ENCODE measurements at places on chromosomes 5 and 9.

DNA sequence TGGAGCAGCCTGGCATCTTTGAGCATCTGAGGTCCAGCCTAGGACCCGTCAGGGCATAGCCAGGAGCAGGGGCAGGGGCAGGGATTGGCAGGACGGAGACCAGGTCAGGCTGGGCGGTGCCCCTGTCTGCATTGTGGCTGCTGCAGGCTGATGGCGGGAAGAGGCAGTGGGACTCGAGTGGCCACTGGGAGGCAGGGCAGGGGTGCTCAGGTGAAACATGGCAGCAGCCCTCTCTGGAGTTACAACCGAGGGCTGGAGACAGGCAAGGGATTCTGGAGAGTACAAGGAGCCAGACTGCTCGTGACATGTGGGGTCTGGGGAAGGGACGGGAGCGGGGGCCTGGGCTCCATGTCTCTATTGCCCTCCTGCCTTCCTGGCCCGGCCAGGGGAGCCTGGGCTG is 97.4 kb upstream of the RAPGEF1 start:
- peak; percentile 4 for DNase-seq

- DNase-seq, result no peak
Measured at GRCh38 chr5:30838936-30839496, 354.5 kb upstream of the CDH6 start.

- DNase-seq, result no peak
Measured at GRCh38 chr9:35579130-35579529, 25.9 kb upstream of the TESK1 start.

DNA sequence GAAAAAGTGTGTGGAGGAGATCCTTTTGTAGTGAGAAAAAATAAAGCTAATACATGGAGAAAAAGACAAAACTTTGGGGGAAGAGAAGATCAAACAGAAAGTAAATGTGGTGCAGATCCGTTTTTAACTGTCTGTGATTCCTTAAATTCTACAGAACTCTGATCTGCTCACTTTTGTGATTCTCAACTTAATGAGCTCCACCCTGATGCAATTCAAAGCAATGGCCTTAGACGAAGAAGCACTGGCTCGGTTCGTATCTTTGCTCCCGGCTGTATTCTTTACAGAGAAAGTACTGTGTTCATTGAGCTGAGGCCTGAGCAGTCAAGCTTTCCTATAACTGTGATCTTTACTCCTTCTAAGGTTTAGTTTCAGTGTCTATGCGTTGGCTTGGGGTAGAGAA is 453.4 kb downstream of the DMAC1 start:
- no peak for DNase-seq

DNA sequence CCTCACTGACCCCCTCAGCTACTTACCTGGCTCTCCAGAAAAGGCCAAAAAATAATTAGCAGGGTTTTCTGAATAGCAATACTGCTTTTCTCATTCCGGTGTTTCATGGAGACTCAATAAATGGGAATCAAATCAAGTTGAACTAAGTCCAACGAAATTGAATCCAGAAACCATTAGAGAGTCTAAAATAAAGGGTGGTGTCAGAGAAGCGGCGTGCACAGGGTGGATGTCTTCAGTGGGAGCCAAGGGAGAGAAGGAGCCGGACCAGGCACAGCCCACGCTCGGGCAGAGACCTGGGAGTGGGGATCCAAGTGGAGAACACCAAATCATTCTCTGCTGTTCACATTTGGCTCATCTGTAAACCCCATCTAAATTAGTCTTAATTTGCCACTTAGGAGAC is 40.2 kb upstream of the WWC1 start:
- DNase-seq, result no peak

- no peak for DNase-seq
Measured at GRCh38 chr5:127320032-127320965, 29.7 kb downstream of the MEGF10 start.

GRCh38 chr5:85990998-85991397 is 626.7 kb upstream of the COX7C start:
- DNase-seq, result no peak

- DNase-seq, result no peak
Measured at GRCh38 chr5:42985129-42986037, 54.7 kb downstream of the ANXA2R start.

DNA sequence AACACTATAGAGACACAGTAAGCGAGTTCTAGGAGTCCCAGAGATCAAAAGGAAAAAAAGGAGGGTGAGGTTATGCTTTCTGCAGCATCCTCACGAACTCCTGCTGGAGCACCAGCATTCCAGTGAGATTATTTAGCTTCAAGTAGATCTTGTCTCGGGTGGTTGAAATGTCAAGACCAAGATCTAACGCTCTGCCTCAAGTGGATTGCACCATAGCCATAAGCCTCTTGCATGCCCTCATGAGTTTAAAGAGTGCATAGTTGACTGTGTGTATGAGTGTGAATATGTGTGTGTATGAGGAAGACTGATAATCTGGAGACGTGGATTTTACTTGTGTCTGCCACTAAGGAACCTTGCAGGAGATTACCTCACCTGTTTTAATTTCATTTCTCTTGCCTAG is 335.3 kb upstream of the ADAMTSL1 start:
- DNase-seq, result no peak

DNA sequence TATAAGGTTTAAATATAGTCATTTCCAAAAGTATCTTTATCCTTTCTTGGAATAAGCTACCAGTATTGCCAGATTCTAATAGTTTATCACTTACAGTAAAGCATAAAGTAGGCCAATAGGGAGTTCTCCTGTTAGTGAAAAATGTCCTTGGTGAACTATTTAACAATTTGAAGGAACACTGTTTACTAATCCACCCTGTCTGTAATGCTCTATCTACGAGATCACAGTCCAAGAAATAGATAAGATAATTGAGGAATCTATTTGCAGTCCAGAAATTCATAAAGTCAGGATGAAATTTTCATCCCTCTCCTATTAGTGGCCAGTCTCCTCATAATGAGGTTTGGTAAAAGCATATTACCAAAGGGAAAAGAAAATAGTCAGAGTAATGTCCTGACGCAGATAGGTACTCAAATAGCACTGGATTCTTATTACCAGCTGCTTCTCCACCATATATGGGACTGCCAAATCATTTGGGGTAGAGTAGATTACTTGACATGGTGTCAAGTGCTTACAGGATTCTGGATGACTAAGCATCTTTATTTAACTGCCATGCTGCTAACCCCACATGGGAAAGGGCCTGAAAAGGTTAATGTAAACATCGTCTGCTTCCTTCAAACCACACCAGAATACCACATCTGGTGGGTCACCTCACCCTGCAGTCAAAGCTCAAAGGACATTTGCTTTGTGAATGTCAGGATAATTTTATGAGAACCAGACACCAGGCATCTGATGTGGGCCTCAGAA is 808.1 kb downstream of the EFNA5 start:
- no peak for DNase-seq

DNA sequence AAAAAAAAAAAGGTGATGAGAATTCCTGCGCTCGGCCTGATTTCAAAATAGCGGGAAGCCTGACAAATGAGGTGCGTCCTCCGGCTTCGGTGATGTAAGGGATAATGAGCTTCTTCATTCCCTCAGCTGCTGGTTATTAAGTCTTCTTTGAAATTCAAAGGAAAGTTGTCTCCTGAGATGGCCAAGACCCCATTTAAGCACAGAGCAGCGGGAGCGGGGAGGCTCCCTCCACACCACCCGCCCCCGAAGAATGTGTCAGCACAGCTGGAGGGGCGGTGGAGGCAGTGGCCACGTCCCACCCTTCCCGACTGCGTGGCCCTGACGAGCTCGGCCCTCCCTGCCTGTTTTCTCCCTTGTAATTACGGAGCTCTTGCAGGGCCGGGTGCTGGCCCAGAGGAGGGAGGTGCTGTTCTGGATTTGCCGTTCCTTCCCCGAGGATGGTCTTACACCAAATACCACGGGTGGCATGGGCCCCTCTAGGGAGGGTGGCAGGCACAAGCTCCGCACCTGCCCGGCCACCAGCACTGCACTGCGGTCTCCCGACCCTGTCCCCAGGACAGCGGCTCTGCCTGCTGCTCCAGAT is 31.0 kb downstream of the SLC9A3 start:
- no peak for DNase-seq

DNA sequence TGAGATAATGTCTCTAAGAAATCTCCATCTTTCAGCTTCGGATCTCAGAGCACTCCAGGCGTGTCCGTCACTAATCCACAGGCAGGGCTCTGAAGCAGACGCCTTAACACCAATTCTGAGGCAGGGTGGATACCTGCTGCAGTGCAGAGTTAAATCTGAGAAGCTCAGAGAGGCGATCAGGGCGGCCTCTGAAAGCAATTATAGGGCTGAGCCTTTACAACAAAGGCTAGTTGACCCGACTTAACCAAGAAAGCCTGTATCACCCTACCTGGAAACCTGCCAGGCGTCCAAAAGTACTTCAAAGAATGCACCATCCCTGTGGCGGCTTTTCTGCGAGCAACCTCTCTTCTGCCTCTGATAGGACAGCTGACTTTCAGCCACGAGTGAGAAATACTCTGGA is 134.8 kb upstream of the MSX2 start:
- DNase-seq, result no peak

DNA sequence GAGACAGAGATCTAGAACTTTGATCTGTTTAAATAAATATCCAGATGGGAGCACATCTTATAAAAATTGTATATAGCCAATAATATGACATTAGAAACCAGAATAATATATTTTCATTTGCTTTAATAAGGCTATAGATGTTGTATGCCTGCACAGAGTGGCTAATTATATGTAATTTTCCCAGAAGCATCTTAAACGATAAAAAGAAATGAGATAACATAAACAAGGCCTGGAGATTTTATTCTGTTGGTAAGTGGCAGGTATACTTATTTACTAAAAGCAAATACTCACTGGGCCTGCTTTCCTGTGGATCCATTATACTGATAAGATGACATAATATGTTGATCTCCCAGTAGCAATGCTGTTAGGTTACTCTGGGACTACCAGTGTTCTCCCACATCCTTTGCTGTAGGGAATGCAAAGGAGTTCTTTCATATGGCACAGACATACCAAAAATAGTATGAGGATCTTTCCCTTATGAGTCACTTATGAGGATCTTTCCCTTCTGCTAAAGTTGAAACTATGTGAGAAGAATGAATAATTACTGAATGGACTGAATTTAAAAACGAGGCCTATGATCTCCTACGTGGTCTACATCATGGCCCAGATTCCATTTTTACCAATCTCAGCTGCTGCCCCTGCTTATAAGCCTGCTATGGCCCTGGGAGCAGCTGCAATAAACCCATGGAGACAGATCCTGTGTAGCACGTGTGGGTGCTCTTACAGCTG is 112.1 kb downstream of the NUDT12 start:
- DNase-seq, result peak; percentile 3

GRCh38 chr5:159135896-159136531 is 36.3 kb upstream of the EBF1 start:
- no peak for DNase-seq

DNA sequence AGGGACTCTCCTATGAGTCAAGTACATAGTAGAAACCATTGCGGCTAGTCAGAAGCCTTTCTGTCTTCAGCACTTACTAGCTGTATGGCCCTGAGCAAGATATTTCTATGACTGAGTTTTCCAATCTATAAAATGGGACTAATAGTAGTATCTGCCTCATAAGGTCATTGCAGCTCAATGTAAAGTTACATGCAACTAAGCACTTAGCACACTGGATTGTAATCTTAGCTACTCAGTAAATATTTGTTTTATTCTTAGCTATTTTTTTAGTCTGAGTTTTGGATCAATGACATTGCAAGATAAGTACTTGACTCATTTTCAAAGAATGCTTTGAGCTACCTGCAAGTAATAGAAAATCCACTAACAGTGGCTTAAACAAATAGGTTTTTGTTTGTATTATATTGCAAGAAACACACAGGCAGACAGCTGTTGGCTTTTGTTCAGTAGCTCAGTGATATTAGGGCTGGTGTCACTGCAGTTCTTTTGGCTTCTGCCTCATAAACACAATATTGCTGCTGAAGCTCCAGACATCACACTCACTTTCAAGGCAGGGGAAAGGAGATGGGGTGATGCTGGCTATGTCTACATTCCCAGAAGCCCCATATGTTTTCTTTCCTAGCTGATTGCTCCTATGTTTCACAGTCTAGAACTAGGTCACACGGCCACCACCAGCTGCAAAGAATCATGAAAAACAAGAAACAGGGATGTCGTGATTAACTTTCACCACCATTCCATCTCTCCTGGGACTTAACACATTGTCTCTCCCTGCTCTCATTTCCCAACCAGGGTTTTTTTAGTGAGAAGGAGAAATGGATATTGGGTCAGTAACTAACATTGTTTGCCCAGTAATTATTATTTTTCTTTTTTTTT is 26.9 kb upstream of the FAT2 start:
- DNase-seq, result no peak

DNA sequence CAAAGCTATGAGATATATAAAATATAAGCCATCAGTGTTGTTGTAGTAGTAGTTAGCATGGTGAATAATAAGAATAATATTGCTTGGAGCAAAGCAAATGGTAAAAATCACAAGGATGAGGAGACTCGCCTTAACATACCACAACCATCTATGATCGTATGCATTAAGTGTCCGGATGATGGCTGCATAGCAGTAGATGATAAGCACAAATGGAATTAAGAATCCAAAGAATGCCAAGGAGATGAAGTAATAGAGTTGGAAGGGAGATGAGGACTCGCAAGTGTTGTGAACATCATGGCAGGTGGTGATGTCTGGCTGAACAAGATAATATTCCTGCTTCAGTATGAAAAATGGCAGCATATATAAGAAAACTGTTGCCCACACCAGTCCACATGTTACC is 5.5 kb downstream of the F2RL2 start:
- DNase-seq, result no peak

GRCh38 chr5:150284311-150284710 is 5.3 kb downstream of the CAMK2A start:
- no peak for DNase-seq

DNA sequence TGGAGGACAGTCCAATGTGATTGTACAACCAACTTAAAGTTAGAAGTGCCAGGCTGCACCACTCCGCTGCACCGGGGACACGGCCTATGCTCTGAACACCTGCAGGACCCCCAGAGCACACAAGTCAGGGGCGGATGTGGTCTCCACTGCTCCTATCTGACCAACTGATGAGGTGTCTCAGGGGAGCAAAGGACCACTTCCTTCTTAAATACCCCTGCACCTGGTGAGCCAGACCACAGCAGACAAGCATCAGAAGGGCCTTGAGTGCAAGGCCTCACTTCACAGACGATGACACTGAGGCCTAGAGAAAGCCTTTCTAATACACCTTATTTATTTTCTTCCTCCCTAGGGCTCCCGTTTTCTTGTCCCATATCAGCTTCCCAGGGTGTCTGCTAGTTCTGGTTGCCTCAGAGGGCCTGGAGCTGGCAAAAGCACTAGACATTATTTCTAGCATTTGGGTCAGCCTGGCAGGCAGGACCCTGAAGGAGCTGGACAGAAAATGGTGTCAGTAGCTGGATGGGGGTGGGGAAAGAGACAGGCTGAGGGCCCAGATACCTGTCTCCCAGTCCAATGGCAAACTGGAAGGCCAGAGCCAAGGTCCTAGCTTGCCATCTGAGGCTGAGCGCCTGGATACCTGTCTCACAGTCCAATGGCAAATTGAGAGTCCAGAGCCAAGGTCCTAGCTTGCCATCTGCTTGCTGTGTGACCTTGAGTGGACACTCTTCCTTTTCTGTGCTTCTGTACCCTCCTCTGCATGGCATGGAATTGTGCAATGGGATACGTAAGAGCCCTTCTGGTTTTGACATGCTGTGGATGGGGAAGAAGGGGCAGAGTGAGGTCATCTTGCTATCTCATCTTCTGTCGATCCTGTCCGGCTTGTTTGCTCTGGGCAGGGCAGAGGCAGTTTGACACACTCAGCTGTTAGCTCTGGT is 9.0 kb downstream of the CCDC69 start:
- no peak for DNase-seq

- DNase-seq, result no peak
Measured at GRCh38 chr9:73327149-73327548, 175.5 kb downstream of the ANXA1 start.

All from NCI-H2081 (cell line).